ENCODE measurements at places on chromosomes 7 and 10. TPM values are rescaled to one million over a fixed set of nuclear protein-coding genes. Genes with fewer than 3 reads are reported as not detected.

The RAB19 gene
- 0.31 TPM for total RNA-seq

The CDC14C gene
- total RNA-seq, result not detected

The PLEKHS1 gene
- total RNA-seq, result not detected

The SLC13A1 gene
- total RNA-seq, result not detected

- no peaks in the 10 kb centered on the region for H3K27me3 ChIP-seq
- H3K36me3 ChIP-seq, result no peaks in the 10 kb centered on the region
- no peak overlapping the region for H3K27ac ChIP-seq
- no peak overlapping the region for H3K4me3 ChIP-seq
- DNase-seq, result no peak
These were observed 35.0 kb downstream of the INPP5A start for GRCh38 chr10:132572545-132572937.

DNA sequence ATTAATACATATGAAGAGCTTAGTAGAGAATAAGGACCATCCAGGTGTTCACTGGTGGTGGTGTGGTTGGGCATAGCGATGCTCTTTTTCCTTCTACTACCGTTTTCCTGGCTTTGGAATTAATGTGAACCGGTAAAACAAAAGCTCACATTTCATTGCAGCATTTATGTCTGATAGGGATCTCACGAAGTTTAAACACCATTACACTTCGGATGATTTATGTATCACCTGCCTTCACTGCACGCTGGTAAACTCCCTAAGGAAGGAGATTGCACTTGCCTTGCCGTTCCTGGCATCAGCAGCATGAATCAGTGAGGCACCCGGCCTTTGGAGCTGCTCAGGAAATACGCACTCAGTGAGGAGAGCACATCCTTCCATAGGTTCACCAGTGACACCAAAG lies 47.5 kb downstream of the WIPF3 start:
- H3K27me3 ChIP-seq, result peaks cover 3% of the 10 kb centered on the region
- no peaks in the 10 kb centered on the region for H3K4me1 ChIP-seq
- no peak overlapping the region for H3K4me3 ChIP-seq
- no peaks in the 10 kb centered on the region for H3K36me3 ChIP-seq
- no peak for DNase-seq

DNA sequence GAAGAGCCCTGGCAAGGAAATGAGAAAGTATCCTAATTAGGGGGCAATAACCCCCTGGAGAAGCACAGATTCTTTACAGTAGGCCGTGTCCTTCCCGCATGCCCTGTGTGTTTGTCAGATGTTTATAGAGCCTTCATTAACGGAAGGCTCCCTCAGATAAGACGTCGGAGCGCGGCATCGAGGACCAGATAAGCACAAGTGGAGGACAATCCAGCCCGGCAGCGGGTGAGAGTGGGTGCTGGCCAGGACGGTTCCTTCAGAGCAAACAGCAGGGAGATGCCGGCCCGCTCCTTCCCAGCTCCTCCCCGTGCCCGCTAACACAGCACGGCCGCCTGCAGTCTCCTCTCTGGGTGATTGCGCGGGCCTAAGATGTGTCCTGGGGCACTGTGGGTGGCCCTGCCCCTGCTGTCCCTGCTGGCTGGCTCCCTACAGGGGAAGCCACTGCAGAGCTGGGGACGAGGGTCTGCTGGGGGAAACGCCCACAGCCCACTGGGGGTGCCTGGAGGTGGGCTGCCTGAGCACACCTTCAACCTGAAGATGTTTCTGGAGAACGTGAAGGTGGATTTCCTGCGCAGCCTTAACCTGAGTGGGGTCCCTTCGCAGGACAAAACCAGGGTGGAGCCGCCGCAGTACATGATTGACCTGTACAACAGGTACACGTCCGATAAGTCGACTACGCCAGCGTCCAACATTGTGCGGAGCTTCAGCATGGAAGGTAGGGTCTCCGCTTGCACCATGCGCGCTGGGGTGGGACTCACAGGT lies at the start of gene GDF2:
GDF2 (plus strand) TSS at position 155 of the 762 bp plus-strand sequence; CDS start at position 370, 215 bp downstream.
- no peak within 1 kb of the TSS for H3K27ac ChIP-seq
- no peaks in the 10 kb centered on the region for H3K36me3 ChIP-seq
- DNase-seq, result no peak
- no peaks in the 10 kb centered on the region for H3K27me3 ChIP-seq

DNA sequence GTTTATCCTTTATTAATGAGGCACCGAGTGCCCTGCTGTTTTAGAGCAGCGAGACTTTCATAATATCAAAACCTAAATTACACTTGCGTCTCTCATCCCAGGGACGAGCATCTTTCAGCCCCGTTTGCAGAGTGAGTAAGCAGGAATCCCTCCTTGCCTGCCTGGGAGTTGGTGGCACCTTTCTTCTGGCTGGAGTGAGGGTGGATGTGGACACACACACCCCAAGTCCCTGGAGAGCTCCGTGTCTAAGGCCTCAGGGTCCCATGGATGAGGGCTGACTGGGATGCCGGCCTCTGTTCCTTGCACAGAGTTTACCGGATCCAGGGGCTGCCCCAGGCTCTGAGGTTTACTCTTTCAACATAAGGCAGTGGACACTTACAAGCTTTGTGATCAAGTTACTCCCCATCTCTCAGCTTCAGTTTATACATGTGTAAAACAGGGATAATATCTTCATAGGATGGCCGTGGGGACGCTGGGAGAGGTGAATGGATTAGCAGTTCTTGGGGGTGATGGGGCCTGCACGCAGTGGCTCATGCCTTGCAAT lies 24.5 kb downstream of the POLL start:
- no peaks in the 10 kb centered on the region for H3K36me3 ChIP-seq
- H3K27ac ChIP-seq, result no peak overlapping the region
- H3K4me3 ChIP-seq, result no peak overlapping the region
- DNase-seq, result no peak

DNA sequence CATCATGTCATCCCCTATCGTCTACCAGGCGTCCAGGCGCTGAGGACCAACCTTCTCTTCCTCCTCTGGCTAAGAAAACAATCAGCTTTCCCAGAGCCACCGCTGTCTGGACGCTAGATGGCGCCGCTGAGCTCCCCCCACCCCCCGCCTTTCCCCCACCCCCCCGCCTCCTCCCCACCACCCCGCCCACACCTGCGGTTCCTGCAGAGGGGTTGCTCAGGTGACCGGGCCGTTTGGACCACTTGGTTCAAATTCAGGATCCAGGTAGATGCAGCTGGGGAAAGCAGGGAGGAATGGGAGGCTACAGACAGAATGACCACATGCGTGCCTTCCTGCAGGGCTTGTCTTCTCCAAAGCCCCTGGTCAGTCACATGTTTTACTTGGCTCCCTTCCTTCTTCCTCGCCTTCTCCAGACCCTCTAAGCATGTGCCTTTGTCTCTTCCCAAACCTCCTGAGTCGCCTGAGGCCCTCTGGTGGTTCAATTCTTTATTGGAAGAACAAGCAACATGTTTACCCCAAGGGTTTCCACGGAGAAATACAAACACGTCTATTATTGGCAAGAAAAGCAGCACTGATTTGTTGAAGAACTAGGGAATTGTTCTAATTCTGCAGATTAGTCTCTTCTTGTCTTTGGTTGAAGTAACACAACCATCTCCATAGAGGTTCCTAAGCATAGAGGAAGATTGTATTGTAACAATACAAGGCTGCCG lies 24.7 kb downstream of the AOC1 start:
- H3K27ac ChIP-seq, result no peak overlapping the region
- no peak overlapping the region for H3K4me3 ChIP-seq
- H3K27me3 ChIP-seq, result no peaks in the 10 kb centered on the region
- no peaks in the 10 kb centered on the region for H3K4me1 ChIP-seq

DNA sequence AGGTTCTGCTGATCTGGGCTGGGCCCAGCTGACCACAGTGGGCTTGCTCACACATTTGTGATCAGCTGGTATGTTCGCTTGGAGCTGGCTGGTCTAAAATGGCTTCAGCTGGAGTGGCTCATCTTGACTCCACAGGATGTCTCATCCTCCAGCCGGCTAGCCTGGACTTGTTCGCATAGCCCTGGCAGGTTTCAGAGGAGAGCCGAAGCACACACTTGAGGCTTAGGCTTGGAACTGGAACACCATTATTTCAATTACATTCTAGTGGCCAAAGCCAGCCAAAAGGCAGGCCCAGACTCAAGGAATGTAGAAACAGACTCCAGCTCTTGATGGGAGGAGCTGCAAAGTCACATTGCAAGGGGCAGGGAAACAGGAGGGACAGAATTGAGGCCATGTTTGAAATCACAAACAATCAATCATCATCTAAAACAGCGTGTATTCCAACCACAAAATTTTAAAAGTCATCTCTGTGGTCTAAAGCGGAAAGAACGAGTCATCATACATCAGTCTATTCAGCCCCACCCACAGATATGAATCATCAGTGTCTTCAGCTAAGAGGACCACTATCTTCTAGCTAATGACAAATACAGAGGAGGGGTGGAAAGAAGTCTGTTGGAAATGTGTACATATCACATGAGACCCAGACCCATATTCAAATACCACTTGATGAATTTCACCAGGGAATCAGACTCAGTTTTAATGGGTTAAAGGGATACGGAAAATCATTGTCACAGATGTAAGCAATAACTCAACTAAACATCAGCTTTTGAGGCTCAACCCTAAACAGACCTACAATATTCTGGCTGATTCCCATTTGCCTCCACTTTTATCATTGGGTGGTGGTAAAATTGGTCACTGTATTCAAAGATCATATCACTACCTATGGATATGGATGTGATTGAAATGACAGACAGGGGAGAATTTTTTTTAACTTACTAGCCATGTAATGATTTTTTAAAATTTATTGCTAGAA lies 139.0 kb upstream of the MKLN1 start:
- H3K4me3 ChIP-seq, result no peak overlapping the region
- no peaks in the 10 kb centered on the region for H3K36me3 ChIP-seq
- H3K4me1 ChIP-seq, result peaks cover 48% of the 10 kb centered on the region
- DNase-seq, result peak; percentile 28
- H3K27ac ChIP-seq, result no peak overlapping the region

DNA sequence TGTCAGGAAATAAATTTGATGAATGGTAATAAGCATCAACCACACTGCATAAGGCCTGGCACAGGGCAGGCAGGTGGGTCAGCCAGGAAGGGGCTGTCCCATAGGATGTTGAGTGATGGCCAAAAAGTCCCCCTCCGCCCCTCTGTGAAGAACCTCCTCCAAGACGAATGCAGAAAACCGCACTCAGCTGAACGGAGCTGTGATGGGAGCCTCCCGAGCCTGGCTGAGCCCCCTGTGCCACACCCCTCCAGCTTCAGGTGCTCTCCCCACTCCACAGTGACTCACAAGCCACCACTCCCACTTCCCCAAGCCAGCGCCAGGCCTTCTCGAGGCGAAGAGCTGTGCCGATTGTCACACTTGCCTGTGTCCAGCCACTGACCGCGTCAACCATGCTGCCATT lies 184.2 kb downstream of the MAD1L1 start:
- peaks cover 1% of the 10 kb centered on the region for H3K36me3 ChIP-seq
- no peaks in the 10 kb centered on the region for H3K27me3 ChIP-seq
- H3K4me3 ChIP-seq, result no peak overlapping the region
- DNase-seq, result no peak
- H3K4me1 ChIP-seq, result no peaks in the 10 kb centered on the region

DNA sequence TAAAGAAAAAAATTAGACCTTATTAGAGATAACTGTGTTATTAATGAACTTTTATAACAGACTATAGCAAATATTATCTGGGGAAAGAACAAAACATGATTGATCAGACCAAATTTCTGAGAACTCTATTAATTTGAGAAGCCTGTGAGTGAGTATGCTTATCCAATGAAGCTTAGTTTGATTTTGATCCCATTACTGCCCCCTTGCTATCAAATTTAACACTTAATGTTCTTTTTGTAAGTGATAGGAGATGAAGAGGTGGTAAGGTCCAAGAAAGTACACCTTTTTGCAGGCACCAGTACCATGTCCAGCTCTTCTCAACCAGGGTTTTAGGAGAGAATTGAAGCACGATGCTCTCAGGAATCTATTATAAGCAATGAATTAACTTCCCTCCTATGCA lies 49.9 kb downstream of the ZNF365 start:
- H3K4me1 ChIP-seq, result no peaks in the 10 kb centered on the region
- no peaks in the 10 kb centered on the region for H3K36me3 ChIP-seq
- H3K27ac ChIP-seq, result no peak overlapping the region
- no peaks in the 10 kb centered on the region for H3K27me3 ChIP-seq
- DNase-seq, result no peak
- no peak overlapping the region for H3K4me3 ChIP-seq

GRCh38 chr7:143379611-143380259 lies 1.4 kb upstream of the ZYX start:
- H3K27me3 ChIP-seq, result no peaks in the 10 kb centered on the region
- H3K36me3 ChIP-seq, result no peaks in the 10 kb centered on the region
- peak overlapping the region; percentile 98 for H3K4me3 ChIP-seq
- H3K27ac ChIP-seq, result peak overlapping the region; percentile 13
- no peak for DNase-seq

DNA sequence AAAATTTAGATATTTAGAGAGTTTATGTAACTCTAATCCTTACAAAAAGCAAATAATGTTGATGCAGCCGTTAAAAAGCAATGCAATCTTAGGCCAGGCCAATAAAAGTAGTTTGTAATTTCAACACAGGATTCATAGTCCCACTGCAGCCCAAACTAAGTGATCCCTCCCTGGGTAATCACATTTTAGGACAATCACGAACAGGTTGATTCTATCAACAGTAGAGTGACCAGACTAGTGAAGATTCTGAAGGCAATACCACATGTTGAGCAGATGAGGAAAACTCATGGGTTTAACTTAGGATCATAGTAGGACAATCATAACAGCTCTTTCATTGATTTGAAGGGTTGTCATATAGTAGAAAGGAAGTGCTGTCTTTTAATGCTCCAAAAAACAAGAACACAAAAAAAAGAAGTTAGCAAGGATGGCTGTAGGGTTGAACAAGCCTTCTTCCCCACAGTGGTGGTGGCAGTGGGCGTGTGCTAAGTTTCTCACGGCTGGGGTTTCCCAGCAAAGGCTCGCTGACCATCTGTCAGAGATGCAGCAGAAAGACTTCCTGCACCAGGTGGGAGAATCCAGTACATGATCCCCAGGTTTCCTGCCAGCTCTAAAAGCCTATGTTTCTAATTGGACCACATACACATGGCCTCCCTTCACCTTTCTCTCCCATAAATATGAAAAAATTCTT lies 212.2 kb downstream of the CHRM2 start:
- no peaks in the 10 kb centered on the region for H3K27me3 ChIP-seq
- no peaks in the 10 kb centered on the region for H3K4me1 ChIP-seq
- no peak for DNase-seq
- no peaks in the 10 kb centered on the region for H3K36me3 ChIP-seq

GRCh38 chr7:53521638-53522184 lies 486.3 kb downstream of the POM121L12 start:
- no peaks in the 10 kb centered on the region for H3K4me1 ChIP-seq
- H3K36me3 ChIP-seq, result no peaks in the 10 kb centered on the region
- H3K27ac ChIP-seq, result no peak overlapping the region
- DNase-seq, result no peak
- H3K4me3 ChIP-seq, result no peak overlapping the region
- H3K27me3 ChIP-seq, result no peaks in the 10 kb centered on the region

DNA sequence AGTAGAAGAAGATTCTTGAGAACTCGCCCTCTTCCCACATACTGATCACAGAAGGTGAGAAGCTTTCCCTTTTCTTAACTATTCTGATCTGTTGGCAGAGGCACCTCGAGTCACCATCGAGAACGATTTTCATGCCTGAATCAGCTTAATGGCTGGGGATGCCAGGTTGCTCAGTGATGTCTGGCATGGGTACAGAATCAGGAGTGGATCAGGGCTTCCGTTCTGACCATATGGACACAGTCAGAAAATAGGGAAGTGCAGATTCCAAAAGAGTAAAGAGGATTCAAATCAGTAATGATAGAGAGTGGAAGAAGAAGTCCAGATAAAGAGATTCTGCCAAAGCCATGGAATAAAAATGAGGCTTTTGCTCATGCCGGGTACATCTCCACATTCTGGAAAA lies 52.0 kb upstream of the GRB10 start:
- no peak overlapping the region for H3K4me3 ChIP-seq
- H3K36me3 ChIP-seq, result no peaks in the 10 kb centered on the region
- DNase-seq, result no peak
- peaks cover 20% of the 10 kb centered on the region for H3K4me1 ChIP-seq

- H3K27ac ChIP-seq, result no peak overlapping the region
- H3K27me3 ChIP-seq, result no peaks in the 10 kb centered on the region
- peaks cover 2% of the 10 kb centered on the region for H3K36me3 ChIP-seq
- no peaks in the 10 kb centered on the region for H3K4me1 ChIP-seq
These were observed 80.0 kb downstream of the NKX6-2 start for GRCh38 chr10:132705943-132706342.

Measured in HepG2 (cell line).